Activated T-cell treated with anti-CD3 and anti-CD28 coated beads, Interleukin-2, amount 50 U/mL, for 4 hours (primary cell): ENCODE measurements at places on chromosomes 6 and 20. TPM values are rescaled to one million over a fixed set of nuclear protein-coding genes. Genes with fewer than 3 reads are reported as not detected.

- peak; percentile 32 for DNase-seq
Observed at GRCh38 chr6:12150812-12151432, 138.8 kb downstream of the HIVEP1 start.

DNA sequence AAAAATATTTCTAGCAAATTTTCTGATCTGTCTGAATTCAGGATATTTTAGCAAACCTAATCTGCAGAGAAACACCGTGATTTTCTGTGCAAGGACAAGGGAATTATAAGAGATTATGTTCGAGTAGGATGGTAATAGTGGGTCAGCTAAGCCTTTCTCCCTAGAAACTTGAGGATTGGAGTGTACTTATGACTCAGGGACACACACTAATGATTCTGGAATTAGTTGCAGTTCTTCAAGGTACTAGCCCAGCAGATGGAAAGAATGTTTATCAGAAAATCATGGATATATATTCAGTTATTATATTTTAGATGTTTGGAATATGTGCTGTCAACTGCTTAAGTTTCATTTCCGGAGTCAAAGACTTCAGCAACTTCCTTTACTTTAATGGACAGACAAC is 177.1 kb upstream of the MAP3K7 start:
- DNase-seq: no peak

The RIPPLY2 gene
- total RNA-seq: not detected

The FGD2 gene
- total RNA-seq: 1.1 TPM

DNA sequence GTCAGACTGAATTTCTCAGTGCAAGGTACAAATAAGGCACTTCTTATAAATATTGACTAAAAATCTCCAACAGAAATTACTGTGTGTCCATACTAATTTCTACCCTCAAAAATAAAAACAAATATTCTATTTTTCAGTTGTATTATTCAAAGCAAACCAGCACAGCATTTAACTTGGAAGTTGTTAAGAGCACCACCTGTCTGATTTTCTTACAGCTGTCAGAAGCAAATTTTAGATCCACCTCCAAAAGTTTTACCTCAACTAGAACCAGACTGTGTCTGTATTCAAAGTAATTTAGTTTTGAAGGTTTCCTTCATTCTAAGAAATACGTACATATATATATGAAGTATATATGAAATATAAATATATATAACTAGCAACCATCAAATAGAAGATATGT is 1.2 kb downstream of the TRDN start:
- DNase-seq: no peak

GRCh38 chr6:124869416-124869815 is 92.8 kb upstream of the RNF217 start:
- no peak for DNase-seq

DNA sequence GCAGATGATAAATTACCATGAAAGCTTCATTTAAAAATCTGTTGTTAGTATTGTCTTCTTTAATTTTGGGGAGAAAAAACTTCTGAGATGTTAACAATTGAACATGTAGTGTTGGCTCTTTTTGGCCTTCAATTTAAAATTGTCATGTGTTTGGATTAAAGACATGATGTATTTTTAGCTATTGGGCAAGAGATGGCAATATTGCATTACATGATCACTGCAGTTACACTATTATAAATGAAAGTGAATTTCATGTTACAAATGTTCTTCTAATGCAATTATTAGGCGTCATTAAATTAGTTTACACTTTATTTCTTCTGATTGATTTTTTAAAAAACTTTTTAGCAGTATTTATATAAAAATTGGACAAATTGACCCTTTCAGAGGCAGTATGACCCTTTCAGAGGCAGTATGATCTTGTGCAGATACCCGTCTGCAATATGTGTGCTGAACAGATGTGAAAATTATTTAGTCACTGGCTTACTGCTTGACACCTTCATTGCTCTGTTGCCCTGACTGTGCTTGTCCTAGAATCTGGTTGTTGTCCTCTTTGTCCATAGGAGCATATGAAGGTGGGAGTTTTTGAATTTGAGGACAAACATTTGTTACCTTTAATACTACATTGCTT is 25.8 kb downstream of the CDKAL1 start:
- DNase-seq: no peak

GRCh38 chr20:23020230-23021018 is 14.7 kb upstream of the SSTR4 start:
- DNase-seq: no peak

The TAAR2 gene
- total RNA-seq: not detected

The HEY2 gene
- not detected for total RNA-seq

- DNase-seq: no peak
Observed at GRCh38 chr6:166004876-166005275, 162.8 kb downstream of the TBXT start.
